ENCODE measurements at places on chromosomes 1 and 21.
A peak's percentile ranks its signal among the peaks of the same experiment; 100 is the strongest.

DNA sequence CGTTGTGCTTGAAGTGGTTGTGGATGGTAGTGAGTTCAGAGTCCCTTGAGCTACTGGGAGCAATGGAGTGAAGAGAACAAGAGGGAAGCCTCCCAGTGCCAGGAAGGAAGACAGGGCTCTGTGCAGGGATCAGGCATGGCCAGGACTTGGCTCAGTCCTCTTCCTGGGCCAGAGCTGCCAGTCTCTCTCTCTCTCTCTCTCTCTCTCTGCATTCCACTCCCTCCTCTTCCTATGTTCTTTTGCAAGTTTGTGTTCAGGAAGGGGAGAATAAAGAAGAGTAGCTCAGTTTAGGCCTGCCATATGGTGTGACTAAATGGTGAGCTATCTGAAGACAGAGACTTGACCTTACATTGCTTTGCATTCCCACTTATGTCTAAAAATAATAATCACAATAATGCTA lies 20.5 kb upstream of the RPTN start:
- DNase-seq: no peak

- no peak for DNase-seq
Measured at GRCh38 chr1:94642617-94643321, 101.2 kb upstream of the F3 start.

- peak; percentile 34 for DNase-seq
Measured at GRCh38 chr1:161330346-161330745, 16.2 kb downstream of the SDHC start.

DNA sequence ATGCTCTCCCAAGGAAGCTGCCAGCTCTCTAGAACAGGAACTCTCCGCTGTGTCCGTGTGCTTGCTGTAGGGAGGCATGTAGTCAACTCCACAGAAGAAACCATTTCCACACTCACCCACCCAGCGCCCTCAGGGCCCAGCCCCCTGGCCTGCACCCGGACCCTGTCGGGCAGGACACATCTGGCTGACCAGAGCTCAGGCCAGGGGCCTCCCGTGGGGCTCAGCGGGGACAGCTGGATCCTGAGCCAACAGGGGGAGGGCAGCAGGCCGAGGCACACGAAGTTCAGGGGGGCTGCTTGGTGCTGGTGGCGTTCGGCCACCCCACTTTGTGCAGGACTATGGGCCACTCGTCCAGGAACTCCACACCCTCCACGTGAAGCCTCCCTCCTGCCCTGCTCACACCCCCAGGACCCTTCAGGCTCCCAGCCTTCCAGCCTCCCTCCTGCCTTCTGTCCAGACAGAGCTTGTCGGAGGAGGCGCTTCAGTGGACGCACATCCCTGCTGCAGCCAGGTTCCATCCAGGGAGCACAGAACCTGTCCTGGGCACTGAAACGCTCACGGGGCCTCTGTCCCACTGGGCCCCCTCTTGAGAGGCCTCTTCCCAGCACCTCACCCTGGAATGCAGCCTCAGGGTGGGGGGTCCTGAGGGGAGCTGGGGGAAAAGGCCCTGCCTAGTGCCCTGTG lies 15.0 kb upstream of the FAAP20 start:
- no peak for DNase-seq

DNA sequence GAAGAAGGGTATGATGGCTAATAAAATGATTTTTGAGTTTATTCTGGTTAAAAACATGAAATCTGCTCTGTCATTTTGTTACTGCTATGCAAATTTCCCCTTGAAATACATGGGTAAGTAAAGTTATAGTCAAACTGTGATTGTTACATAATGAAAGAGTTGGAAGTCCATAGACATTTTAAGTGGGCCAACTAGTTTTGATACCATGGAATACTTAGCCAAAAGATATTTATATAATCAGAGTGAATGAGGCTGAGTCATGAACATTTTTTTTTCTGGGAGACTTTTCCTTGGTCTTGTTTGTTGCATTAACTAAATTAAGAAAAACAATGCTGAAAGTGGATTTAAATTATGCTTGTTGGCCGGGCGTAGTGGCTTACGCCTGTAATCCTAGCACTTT lies 58.2 kb upstream of the MPC2 start:
- no peak for DNase-seq

GRCh38 chr1:151934048-151934493 lies 24.8 kb upstream of the THEM4 start:
- peak; percentile 57 for DNase-seq

- DNase-seq: no peak
Measured at GRCh38 chr1:54547601-54548388, at the start of gene ACOT11. Gene ACOT11 (plus strand): TSS chr1:54548228. CDS start chr1:54548310, 82 bp downstream.

DNA sequence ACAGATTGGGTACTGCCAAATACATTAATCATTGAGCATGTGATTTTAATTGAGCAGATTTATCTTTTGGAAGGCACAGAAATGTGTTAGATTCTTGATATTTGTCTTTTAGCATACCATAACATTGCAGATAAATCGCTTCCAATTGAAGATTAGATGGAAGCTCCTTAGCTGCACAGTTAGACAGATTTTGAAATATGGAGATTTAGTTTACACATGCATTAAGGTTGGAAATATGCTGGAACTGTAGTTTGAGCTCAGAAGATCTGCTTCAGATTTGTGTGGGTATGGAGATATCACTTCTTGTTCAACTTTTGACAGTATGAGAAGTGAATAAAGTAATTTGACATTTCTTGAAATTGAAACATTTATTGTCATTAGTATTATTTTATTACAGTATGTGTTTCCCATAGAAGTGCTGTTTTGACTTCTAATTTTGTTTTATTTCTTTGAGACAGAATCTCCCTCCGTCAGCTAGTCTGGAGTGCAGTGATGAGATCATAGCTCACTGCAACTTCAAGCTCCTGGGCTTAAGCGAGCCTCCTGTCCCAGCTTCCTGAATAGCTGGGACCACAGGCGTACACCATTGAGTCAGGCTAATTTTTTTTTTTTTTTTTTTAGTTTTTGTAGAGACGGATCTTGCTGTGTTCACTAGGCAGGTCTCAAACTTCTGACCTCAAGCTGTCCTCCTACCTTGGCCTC lies 29.1 kb downstream of the THRAP3 start:
- no peak for DNase-seq

- DNase-seq: no peak
Measured at GRCh38 chr1:110408488-110408887, 994 bp upstream of the LAMTOR5 start.

- DNase-seq: no peak
Measured at GRCh38 chr1:198647055-198647454, 8.2 kb downstream of the PTPRC start.

- DNase-seq: no peak
Measured at GRCh38 chr1:31447210-31447609, 34.2 kb downstream of the SERINC2 start.

DNA sequence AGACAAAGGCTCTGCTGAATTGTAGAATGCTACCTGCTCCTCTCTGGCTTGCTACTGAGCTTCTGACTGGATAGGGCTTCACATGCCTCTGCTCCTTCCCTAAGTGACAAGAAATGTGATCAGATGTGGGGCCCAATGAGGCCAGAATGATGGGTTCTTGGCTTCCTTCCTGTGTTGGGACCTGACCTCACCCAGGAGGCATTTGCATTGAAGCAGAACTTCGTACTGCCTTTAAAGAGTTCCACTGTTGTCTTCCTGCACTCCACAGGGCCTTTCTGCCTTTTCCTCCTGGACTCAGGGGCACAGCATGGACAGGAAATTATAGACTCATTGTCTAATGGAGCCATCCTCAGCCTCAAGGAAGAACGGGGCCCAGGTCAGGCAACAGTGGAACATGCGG lies 14.3 kb downstream of the ZNF670 start:
- DNase-seq: no peak

GRCh38 chr1:10838541-10838940 lies 42.1 kb upstream of the CASZ1 start:
- DNase-seq: no peak

GRCh38 chr21:38793926-38794713 lies 11.6 kb upstream of the ETS2 start:
- DNase-seq: no peak

GRCh38 chr21:25215698-25216384 lies 391.4 kb downstream of the MRPL39 start:
- DNase-seq: no peak

DNA sequence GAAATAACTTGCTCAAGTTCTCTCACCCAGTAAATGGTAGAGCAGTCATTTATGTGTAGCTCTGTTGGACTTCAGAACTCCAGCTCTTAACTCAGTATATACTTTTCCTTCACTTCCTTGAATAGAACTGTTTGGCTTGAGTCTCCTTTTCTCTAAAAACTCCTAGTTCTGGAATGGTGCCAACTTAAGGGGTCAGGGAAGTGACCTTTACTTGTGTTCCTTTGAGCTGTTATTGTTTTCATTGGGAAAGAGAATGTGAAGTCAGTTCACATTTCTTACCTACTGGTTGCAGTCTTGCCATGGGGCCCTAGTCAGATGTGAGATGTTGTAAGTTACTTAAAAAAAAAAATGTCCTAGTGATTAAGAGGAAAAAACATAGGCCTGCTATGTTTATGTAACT lies 77.0 kb upstream of the MACF1 start:
- DNase-seq: peak; percentile 50

- DNase-seq: no peak
Measured at GRCh38 chr1:157044326-157044725, 1.2 kb downstream of the ARHGEF11 start.

GRCh38 chr21:25568246-25568645 lies 39.0 kb downstream of the MRPL39 start:
- DNase-seq: no peak

DNA sequence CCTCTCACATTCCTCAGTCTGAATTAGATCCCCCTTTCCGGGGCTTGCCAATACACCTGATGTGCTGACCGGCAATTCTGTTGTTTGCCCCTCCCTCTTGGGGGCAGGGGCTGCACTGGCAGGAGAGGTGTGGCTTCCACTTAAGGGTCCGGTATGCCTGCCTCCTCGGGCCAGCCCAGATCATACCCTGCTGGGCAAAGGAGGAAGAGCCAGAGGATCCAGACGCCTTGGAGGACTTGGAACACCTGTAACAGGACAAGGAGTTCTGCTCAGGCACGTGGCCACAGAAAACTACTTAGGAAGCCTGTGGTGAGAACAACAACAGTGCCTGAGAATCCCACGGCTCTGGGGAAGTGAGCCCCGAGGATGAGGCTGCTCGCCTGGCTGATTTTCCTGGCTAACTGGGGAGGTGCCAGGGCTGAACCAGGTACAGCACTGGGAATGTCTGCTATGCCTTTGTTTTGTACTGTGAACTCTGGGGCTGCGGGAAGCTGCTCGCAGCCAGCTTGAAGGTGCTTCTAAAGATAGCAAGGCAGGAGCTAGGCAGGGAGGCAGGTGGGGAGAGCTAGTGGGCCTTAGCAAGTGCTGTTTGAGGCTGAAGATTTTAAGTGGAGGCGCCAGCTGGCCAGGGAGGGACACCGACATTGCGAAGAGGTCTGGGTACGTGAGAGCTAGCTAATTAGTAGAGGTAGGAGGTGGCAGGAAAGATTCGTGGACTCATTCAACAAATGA lies at the start of gene SMPDL3B:
Gene SMPDL3B, plus strand, starts transcription at position 183 of the 732 bp plus-strand sequence. Its CDS starts 184 bp downstream, at position 367.
- peak; percentile 63 for DNase-seq

DNA sequence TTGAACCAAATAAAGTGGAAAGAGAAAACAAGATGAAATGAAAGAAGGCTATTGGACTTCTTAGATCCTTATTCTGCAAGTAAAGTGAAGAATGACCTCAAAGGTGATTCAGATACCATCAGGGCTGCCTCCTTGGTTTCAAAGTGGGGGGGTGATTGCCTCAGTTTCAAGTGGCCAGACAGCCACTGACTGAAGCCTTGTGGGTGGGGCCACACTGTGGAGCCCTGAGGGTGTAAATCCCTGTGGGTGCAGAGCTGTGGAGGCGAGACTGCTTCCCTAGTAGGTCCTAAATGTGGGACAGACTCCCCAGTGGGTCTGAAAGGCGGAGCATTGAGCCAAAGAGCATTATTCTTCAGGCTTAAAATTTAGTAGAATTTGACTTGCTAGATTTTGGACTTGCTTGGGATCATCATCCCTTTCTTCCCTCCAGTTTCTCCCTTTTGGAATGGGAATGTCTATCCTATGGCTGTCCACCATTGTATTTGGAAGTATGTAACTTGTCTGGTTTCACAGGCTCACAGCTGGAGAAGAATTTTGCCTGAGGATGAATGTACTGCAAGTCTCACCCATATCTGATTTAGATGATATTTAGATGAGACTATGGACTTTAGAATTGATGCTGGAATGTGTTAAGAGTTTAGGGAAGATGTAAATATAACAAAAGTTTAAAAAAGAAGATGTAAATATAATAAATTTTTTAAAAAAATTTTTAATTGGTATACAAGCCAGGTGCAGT lies 71.6 kb upstream of the SOX13 start:
- DNase-seq: no peak

- no peak for DNase-seq
Measured at GRCh38 chr1:99173900-99174299, 90.4 kb upstream of the PLPPR4 start.

GRCh38 chr1:54811066-54811465 lies 9.9 kb upstream of the TTC22 start:
- no peak for DNase-seq

- DNase-seq: no peak
Measured at GRCh38 chr1:97570691-97571090, 350.1 kb downstream of the DPYD start.

DNA sequence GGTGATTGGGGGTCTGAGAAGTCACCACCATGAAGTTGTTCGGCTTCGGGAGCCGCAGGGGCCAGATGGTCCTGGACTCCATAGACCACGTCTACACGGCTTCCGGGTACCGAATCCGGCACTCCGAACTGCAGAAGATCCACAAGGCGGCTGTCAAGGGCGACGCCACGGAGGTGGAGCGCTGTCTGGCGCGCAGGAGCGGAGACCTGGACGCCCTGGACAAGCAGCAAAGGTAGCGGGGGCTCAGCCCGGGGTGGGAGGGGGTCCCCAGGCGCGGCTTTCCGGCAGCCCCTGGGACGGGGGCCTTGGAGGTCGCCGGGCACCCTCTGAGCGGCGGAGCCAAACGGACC lies 146.5 kb downstream of the LIPI start:
- DNase-seq: no peak

- DNase-seq: no peak
Measured at GRCh38 chr1:79874289-79874688, 867.8 kb upstream of the ADGRL4 start.

DNA sequence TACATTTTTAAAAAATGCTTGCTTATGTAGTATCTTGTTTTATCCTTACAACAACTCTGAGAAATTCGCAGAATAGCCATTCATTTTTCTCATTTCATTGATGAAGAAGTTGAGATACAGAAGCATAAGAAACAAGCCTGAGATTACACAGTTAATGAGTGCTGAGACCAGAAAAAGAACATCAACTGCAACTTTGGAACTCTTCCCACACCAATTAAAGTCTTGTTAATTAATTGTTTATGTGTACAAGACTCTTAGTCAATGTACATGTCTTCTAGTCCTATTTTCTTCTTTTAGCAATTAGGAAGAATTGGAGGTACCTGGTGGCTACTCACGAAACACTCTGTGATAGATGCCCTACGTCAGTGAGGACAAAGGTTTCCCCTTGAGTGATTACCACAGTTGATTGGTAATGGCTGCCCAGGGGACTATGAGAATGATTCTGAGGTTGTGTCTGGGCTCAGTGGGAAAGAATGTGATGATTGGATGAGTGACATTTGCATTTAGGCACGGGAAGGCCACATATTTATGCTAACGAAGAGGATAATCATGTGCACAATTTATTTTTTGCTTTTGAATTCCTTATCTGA lies 187.4 kb upstream of the KCNK2 start:
- DNase-seq: no peak
